ENCODE measurements at places on chromosomes 3 and 15. TPM values are rescaled to one million over a fixed set of nuclear protein-coding genes. Genes with fewer than 3 reads are reported as not detected.

- no peaks in the 10 kb centered on the region for H3K27me3 ChIP-seq
- no peak overlapping the region for H3K4me3 ChIP-seq
- DNase-seq = no peak
- no peaks in the 10 kb centered on the region for H3K4me1 ChIP-seq
- H3K27ac ChIP-seq = no peak overlapping the region
Observed at GRCh38 chr15:81189583-81190283, 6.9 kb upstream of the IL16 start.

Gene UROC1
- not detected for total RNA-seq

DNA sequence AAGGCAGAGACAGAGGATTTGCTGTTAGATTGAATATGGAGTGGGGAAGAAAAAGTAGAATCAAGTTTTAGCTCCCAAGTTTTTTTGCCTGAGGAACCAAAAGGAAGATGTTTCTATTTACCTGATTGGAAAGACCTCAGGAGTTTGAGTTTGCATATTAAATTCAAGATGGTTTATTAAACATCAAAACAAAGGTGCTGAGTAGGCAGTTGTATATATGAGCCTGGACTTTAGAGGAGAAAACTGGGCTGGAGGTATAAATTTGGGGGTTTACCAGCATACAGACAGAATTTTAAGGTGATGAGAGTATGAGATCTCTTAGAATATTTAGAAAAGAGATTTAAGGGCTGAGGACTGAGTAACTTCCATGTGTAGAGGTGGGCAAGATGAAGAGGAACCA is 38.2 kb downstream of the GMPS start:
- no peaks in the 10 kb centered on the region for H3K27me3 ChIP-seq
- no peak overlapping the region for H3K27ac ChIP-seq
- no peak overlapping the region for H3K4me3 ChIP-seq
- peaks cover 74% of the 10 kb centered on the region for H3K36me3 ChIP-seq
- peaks cover 10% of the 10 kb centered on the region for H3K4me1 ChIP-seq

GRCh38 chr3:71398157-71398836 is 185.2 kb downstream of the FOXP1 start:
- no peaks in the 10 kb centered on the region for H3K36me3 ChIP-seq
- no peaks in the 10 kb centered on the region for H3K27me3 ChIP-seq
- peak overlapping the region; percentile 89 for H3K27ac ChIP-seq
- H3K4me1 ChIP-seq = peaks cover 89% of the 10 kb centered on the region
- no peak for DNase-seq
- peak overlapping the region; percentile 36 for H3K4me3 ChIP-seq

DNA sequence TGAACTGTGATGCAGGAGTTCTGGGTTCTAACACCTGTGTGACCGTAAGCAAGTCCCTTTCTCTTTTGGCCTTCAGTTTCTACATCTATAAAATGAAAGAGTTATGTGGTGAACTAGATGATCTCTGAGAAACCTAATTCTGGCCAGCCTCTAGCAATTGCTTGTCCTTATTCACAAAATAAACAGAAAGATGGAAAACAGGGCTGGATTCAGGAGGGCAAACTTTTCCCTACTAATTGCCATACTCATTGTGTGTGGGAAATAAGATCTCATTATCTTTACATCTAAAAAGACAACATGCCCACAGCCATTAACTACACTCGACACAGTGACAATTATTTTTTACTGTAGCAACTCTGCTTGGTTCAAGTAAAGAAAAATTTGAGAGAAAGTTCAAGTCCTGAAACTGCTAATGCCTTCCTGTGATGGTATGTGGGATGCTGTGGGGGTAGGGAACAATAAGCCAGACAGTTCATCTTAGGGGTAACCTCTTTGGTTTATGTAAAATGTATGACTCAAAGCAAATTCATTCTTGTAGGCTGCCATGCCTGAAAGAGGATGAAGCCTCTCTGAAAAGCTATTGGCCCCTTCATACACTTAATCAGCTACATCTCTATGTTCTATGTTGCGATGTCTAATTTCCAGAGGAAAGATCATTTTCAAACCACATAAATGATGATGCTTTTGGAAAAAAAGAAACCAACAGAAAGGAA is 177.6 kb upstream of the BCL6 start:
- H3K36me3 ChIP-seq = peaks cover 1% of the 10 kb centered on the region
- peaks cover 43% of the 10 kb centered on the region for H3K4me1 ChIP-seq
- DNase-seq = no peak
- peaks cover 9% of the 10 kb centered on the region for H3K27me3 ChIP-seq
- no peak overlapping the region for H3K4me3 ChIP-seq

GRCh38 chr3:36826240-36826639 is 61.9 kb upstream of the DCLK3 start:
- DNase-seq = no peak
- H3K4me1 ChIP-seq = no peaks in the 10 kb centered on the region
- no peak overlapping the region for H3K27ac ChIP-seq

Gene ACKR2
- total RNA-seq = 0.76 TPM

Gene SLC25A38
- total RNA-seq = 51.6 TPM

Gene NAALADL2
- not detected for total RNA-seq

Gene HTR3E
- total RNA-seq = not detected

Gene THAP10
- total RNA-seq = 0.34 TPM

DNA sequence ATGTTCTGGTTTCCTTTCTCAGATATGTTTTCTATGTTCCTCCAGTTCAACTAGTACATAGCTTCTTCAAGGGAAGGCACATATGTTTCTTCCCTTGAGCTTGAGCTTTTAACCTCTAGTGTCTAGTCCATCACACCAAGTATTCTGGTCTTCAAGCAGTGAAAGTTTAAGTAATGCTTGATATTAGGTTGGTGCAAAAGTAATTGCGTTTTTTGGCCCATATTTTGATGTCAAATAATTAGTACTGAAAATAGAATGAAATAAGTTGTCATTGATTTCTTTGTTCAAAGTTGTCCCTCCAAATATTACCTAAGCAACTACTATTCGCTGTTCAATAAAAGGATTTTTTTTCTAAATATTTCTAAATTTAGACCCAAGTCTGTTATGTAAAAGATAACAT is 146.7 kb upstream of the TSC22D2 start:
- H3K4me3 ChIP-seq = no peak overlapping the region
- H3K36me3 ChIP-seq = no peaks in the 10 kb centered on the region
- peaks cover 7% of the 10 kb centered on the region for H3K27me3 ChIP-seq

GRCh38 chr3:158248261-158248660 is 138.4 kb downstream of the RSRC1 start:
- peaks cover 9% of the 10 kb centered on the region for H3K4me1 ChIP-seq
- no peak overlapping the region for H3K27ac ChIP-seq
- peaks cover 60% of the 10 kb centered on the region for H3K36me3 ChIP-seq
- H3K27me3 ChIP-seq = no peaks in the 10 kb centered on the region
- no peak for DNase-seq

DNA sequence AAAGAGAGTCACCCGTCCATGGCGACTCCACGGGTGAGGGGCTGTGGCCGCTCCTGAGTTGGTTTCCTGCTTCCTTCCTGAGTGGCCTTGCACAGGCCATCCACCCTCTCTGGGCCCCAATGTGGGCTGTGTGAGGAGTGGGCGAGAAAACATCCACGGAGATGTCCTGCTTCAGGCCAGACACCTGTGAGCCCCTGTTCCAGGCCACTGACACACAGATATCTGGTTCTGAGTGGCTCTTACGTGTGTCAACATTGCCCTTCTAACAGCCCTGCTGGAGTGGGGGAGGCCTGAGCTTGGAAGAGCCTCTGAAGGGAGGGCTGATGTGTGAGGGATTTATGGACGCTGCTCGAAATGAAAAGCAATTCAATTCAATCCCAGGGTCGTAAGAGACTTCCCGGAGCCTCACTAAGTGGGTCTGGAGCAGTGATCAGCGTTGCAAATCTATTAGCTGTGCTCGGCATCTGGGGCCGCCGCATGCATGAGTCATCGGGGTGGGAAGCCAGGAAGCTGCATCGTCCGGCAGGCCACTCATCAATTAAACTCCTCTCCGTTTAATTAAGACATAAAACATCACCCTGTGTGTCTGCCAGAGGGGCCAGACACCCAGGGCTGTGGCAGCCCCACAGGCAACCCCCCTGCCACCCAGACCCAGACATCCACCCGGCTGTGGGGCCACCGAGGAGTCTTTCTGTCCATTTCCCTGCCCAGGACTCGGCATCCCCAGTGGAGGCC is 20.0 kb upstream of the PRR23E start:
- no peak for DNase-seq
- no peak overlapping the region for H3K27ac ChIP-seq
- H3K27me3 ChIP-seq = peaks cover 32% of the 10 kb centered on the region
- no peaks in the 10 kb centered on the region for H3K36me3 ChIP-seq

Data from activated B cell treated with CpG ODN at 0.5 μM for 24 hours (primary cell).